ENCODE measurements at places on chromosomes 13 and 19. TPM values are rescaled to one million over a fixed set of nuclear protein-coding genes. Genes with fewer than 3 reads are reported as not detected.

DNA sequence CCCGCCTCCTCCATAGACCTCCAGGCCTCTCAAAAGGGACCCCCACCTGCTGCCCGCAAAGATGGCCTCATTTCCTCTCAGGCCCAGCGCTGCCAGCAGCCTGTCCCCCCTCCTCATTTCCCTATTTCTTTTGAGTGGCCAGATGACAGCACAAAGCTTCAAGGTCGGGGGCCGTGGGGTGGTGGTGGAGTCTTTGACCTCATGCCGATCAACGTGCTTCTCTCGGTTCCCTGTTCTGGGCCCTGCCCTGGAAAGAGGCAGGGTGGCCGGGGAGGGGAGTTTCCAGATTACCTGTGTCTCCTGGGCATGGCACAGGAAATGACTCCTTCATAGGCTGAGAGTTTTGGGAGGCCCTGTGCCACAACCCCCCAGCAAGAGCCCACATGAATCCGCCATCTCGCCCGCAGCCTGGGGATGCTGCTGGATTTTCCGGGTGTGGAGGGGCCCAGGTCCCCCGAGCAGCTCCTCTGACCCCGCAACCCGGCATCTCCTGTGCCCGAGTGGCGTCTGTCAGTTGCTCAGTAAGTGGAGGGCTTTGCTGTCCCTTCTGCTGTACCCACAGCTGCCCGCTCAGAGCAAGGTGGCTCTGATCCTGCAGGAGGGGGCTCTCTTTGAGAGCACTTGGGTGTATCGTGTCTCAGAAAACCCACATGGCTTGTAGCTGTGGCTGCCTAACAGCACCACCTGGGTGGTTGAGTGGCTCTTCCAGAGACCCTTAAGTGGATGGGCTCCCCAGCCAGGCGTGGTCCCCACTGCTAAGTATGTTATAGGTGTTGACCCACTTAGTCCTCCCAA, 139.4 kb downstream of the SIPA1L3 start:
- no peak overlapping the region for H3K27ac ChIP-seq
- DNase-seq = no peak
- H3K27me3 ChIP-seq = no peaks in the 10 kb centered on the region
- H3K4me3 ChIP-seq = no peak overlapping the region
- no peaks in the 10 kb centered on the region for H3K36me3 ChIP-seq
- no peaks in the 10 kb centered on the region for H3K4me1 ChIP-seq

YIPF2 gene
- total RNA-seq = 51.3 TPM

GRCh38 chr13:24348385-24348784, 39.0 kb downstream of the C1QTNF9 start:
- no peaks in the 10 kb centered on the region for H3K27me3 ChIP-seq
- no peaks in the 10 kb centered on the region for H3K36me3 ChIP-seq
- no peak overlapping the region for H3K27ac ChIP-seq
- no peaks in the 10 kb centered on the region for H3K4me1 ChIP-seq
- H3K4me3 ChIP-seq = no peak overlapping the region

GRK1 gene
- 0.09 TPM for total RNA-seq

ADGRE3 gene
- 17.3 TPM for total RNA-seq

ZNF790 gene
- 5.7 TPM for total RNA-seq

DNA sequence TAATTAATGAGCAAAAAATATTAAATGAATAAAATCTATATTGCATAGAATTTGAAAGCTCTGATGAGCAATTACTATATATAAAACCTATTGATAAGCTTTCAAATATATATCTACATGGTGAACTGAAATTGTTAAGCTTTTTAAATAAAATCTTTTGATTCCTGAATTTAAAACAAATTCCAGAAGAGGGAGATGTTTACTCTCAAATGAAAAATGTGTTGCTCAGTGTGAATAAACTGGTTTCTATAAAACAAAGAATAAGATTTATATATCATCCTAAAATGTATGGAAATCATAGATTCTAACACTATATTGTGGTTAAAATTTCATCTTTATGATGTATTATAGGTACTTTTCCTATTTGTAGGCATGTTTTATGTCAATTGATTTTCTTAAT, 171.5 kb upstream of the SLITRK6 start:
- H3K27me3 ChIP-seq = no peaks in the 10 kb centered on the region
- no peak overlapping the region for H3K27ac ChIP-seq
- no peaks in the 10 kb centered on the region for H3K4me1 ChIP-seq
- H3K4me3 ChIP-seq = no peak overlapping the region

SBK3 gene
- 1.8 TPM for total RNA-seq

DNA sequence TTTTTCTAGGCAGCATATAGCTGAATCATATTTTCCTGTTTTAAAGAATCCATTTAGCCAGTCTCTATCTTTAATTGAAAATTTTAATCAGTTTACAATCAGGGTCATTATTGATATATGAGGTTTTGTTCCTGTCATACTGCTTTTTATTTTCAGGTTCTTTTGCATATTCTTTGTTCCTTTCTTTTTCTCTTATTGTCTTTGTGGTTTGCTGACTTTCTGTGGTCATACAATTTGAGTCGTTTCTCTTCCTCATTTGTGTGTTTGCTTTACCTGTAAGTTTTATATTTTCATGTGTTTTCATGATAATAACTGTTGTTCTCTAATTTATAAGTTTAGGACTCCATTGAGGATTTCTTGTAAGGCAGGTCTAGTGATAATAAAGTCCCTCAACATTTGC, 812.6 kb downstream of the DACH1 start:
- H3K4me1 ChIP-seq = no peaks in the 10 kb centered on the region
- H3K27ac ChIP-seq = no peak overlapping the region
- H3K36me3 ChIP-seq = no peaks in the 10 kb centered on the region
- no peak overlapping the region for H3K4me3 ChIP-seq

GET3 gene
- total RNA-seq = 55.2 TPM

- no peak for DNase-seq
- no peak overlapping the region for H3K4me3 ChIP-seq
- H3K36me3 ChIP-seq = peaks cover 8% of the 10 kb centered on the region
- H3K27me3 ChIP-seq = no peaks in the 10 kb centered on the region
- no peak overlapping the region for H3K27ac ChIP-seq
- no peaks in the 10 kb centered on the region for H3K4me1 ChIP-seq
These were observed 38.4 kb downstream of the ZDHHC20 start for GRCh38 chr13:21420706-21421105.

GRCh38 chr13:43272851-43273250, 249.5 kb downstream of the DNAJC15 start:
- H3K4me3 ChIP-seq = no peak overlapping the region
- no peaks in the 10 kb centered on the region for H3K27me3 ChIP-seq
- DNase-seq = no peak

- no peak overlapping the region for H3K4me3 ChIP-seq
- H3K27me3 ChIP-seq = no peaks in the 10 kb centered on the region
- no peak for DNase-seq
- no peak overlapping the region for H3K27ac ChIP-seq
These were observed 525.1 kb downstream of the LMO7 start for GRCh38 chr13:76160961-76161925.

GRCh38 chr13:27962982-27963381, 6.1 kb downstream of the CDX2 start:
- no peak overlapping the region for H3K27ac ChIP-seq
- no peak overlapping the region for H3K4me3 ChIP-seq
- no peaks in the 10 kb centered on the region for H3K36me3 ChIP-seq
- peaks cover 95% of the 10 kb centered on the region for H3K27me3 ChIP-seq
- DNase-seq = no peak
- peaks cover 16% of the 10 kb centered on the region for H3K4me1 ChIP-seq

LYPD3 gene
- 0.75 TPM for total RNA-seq

ARHGAP33 gene
- 6.8 TPM for total RNA-seq

DNA sequence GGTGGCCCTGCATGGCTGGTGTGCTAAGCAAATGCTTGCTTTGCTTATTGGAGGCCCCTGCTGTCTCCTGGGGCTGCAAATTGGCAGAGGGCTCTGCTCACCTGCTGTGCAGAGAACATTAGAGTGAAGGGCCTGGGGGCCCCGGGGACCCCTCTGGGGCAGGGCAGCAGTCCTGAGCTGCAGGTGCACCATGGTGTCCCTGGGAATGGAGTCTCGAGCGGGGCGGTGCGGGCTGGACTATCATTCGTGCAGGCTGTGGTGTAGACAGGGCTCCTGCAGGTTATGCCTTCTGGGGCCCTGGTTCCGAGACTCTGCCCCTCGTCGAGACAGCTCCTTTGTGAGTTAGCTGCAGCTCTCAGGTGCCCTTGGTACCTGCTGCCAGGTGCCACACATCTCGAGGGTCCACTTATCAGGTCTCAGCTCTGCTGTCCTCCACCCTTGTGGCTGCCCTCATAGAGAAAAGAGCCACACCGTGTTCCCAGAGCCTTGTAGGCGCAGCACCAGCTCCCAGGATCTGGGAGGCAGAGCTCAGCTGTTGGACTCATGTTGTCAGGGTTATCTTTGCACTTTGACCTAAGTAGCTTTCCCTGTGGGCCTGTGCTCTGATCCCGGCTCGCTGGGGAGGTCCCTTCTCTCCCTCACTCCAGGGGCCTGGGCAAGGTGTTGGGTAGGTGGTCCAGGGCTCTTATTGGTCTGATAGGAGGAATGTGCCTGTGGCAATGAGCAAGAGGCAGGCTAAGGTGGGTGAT, 58.0 kb upstream of the ZNF536 start:
- H3K36me3 ChIP-seq = no peaks in the 10 kb centered on the region
- H3K27me3 ChIP-seq = no peaks in the 10 kb centered on the region
- H3K27ac ChIP-seq = no peak overlapping the region
- H3K4me1 ChIP-seq = no peaks in the 10 kb centered on the region

DNA sequence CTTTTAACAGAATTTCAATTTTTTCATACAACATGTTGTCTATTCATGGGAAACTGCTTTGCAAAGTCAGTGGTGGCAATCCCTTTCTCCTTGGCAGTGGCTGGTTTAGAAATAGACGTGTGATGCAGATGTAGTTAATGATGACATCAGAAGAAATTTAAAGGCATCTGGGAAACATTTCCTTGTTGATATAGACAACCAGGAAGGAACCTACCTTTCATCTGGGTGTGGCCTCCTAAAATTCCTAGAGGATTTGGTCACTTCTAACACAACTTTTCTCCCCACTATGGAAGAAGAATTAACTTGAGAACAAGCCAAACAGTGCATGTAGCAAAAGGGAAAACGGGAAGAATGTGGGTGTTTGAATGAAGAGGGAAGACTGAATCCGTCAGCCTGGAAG, 102.8 kb downstream of the EFNB2 start:
- H3K4me3 ChIP-seq = no peak overlapping the region
- no peaks in the 10 kb centered on the region for H3K36me3 ChIP-seq
- no peak overlapping the region for H3K27ac ChIP-seq
- H3K27me3 ChIP-seq = no peaks in the 10 kb centered on the region

DNA sequence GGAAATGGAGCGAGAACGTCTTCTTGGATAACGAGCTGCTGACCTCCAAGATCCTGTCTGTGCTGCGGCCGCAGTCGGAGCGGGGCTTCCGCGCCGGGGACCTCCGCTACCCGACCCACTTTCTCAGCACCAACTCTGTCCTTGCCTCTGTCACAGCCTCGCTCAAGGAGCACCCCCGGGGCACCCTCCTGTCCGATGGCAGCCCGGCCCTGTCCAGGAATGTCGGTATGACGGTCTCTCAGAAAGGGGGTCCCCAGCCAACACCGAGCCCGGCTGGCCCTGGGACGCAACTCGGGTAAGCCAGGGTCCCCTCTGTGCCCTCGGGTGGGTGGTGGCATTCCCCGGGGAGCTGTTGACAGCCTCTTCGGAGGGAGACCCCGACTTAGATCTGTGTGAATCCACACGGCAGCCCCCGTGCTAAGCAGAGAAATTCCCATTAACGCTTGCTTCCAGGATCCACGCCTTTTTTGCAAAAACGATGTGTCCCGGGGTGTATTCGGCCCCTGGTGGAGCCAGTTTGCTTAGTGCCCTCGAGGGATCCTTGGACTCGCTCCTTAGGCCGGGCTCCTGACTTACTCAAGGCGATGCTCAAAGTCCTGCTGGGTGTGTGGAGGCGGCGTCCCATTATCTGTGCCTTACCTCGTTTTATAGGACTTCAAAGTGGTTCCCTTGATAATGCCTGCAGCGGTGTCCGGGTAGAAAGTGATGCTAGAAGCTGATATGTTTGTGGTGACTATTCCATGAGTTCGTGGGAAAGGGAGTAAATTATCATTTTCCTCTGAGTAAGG, 48.5 kb downstream of the PEX11G start:
- H3K27ac ChIP-seq = no peak overlapping the region
- no peak overlapping the region for H3K4me3 ChIP-seq
- no peaks in the 10 kb centered on the region for H3K27me3 ChIP-seq

GRCh38 chr13:34993470-34993869, 51.4 kb downstream of the NBEA start:
- H3K4me1 ChIP-seq = no peaks in the 10 kb centered on the region
- no peak overlapping the region for H3K4me3 ChIP-seq
- H3K27ac ChIP-seq = no peak overlapping the region
- no peak for DNase-seq
- no peaks in the 10 kb centered on the region for H3K27me3 ChIP-seq

USF2 gene
- total RNA-seq = 152 TPM
